GM12891 (cell line): ENCODE measurements at places on chromosomes 6 and 20.

GRCh38 chr6:163701762-163702161 lies 287.2 kb downstream of the QKI start:
- DNase-seq: no peak

GRCh38 chr6:20235041-20235440 lies 22.8 kb upstream of the MBOAT1 start:
- DNase-seq: no peak

DNA sequence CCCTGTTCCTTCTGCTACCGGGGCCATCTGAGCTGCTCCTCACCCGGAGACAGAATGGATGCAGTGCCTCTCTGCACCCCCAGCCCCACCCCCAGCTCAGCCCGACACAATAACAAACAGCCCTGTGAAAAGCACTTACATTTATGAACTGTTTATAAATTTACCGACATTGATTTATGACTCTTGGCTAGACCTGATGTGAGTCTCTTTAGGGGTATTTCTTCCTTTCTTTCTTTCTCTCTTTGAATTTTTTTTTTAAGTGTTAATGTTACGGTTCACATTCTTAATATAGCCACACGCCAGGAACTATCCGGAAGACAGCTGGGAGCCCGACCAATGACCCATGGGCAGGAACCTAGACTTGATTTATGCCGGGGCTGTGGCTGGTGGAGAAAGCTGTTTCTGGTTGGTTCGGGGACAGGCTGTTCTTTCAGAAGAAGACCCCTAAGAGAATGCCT lies 266.3 kb downstream of the CDC5L start:
- no peak for DNase-seq

DNA sequence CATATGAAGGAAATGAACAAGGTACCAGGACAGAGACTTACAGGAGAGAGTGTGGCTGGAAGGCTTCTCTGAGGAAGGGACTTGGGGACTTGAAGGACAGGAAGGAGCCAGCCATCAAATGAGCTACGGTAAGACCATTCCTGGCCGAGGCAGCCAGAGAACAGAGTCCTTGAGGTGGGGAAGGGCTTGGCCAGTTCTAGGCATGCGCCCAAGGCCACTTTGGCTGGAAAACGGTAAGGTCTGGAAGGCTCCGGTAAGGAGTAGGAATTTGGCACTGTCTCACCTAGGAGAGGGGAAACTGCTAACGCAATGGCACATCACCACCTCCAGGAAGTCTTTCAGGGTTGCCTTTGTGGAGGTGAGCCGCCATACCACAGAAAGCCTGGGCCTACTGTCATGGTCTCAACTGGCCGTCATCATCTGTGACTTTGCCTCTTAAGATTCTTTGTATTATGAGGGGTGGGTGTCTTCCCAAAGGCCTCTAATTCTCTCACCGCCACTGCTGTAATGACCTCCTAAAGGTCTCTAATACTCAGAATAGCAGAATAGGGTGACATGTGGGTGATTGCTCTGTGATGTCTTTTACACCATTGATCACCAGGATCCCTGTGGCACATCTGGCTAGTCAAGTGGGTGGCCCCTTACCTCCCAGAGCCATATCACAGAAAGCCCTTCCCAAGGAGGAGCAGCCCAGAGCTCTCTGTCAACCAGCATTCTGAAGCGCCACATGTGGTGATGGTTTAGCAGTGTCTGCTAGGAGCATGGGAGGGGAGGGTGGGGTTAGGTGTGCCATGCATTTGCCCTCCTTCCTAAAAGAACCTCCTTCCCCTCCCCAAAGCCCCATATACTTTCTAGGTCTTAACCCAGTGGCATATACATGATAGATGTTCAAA lies 17.7 kb upstream of the STX16 start:
- no peak for DNase-seq

GRCh38 chr6:44808148-44808547 lies 420.6 kb downstream of the CDC5L start:
- DNase-seq: no peak

GRCh38 chr20:38134427-38135270 lies 30.4 kb downstream of the TGM2 start:
- DNase-seq: no peak

- DNase-seq: no peak
Observed at GRCh38 chr6:26043384-26044139, 43.7 kb upstream of the HFE start.
